ENCODE measurements at places on chromosomes 12 and 14.

DNA sequence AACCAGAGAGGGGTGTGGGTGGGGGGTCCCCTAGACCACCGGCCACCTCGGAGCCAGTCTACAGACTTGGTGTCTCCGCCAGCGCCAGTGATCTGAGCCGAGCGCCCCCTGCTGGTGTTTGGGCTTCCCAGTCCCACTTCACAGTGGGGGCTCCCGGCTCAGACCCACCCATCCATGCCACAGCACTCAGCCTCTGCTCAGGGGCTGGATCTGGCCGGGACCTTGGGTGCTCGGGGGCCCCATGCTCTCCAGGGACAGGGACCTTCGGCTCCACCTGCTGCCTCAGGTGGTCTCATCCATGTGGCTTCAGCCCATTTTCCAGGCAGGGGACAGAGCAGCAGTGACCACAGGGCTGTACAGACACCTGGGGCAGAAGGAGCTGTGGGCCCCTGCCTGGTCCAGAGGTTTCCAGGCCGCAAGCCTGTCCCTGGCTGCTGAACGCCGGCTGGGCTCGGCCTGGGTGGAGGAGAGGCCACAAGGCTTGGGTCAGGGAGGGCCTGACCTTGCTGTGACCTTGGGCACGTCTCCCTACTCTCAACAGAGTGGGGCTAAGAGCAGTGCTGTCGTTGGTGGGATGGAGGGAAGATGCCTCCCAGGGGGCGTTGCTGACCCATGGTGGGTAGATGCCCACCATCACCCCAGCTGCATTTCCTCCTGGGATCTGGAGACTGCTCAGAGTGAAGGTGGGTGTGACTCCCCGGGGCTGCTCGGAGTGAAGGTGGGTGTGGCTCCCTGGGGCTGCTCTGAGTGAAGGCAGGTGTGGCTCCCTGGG lies 86.3 kb downstream of the KIF26A start:
- DNase-seq = peak; percentile 62

DNA sequence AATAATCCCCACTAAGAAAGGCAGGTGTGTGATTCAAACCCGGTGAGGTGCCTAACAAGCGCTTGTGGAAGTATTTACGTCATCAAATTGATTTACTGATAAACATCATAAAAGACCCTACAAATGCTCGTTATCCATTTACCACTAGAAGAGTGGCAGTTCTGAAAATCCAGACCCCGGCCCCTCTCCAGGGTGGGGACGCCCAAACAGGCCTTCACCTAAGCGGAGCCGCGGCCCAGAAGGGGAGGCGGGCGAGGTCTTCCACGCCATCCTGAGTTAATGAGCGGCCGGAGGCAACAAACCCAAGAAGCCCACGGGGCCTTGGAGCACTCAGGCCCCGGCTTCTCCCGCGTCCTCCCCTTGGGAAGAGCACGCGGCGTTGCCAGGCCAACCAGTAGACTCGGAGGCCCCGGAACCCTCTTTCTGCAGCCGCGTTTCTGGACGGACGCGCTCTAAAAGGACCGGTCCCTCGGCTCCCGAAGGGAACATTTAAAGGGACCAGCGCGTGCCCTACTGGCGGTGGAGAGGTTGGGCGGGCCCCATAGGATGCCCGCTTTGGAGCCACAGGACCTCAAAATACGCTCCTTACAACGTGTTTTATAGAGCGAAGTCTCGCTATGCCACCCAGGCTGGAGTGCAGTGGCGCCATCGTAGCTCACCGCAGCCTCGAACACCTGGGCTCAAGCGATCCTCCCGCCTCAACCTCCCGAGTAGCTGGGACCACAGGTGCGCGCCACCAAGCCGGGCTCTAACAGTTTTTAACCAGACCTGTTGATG lies 3.5 kb downstream of the PTPN21 start:
- peak; percentile 41 for DNase-seq

GRCh38 chr12:15574353-15574752 lies 214.8 kb downstream of the EPS8 start:
- DNase-seq = no peak

GRCh38 chr12:132527883-132528264 lies 37.9 kb downstream of the FBRSL1 start:
- no peak for DNase-seq

- DNase-seq = peak; percentile 46
Observed at GRCh38 chr12:110371408-110372055, 32.0 kb downstream of the ANAPC7 start.

DNA sequence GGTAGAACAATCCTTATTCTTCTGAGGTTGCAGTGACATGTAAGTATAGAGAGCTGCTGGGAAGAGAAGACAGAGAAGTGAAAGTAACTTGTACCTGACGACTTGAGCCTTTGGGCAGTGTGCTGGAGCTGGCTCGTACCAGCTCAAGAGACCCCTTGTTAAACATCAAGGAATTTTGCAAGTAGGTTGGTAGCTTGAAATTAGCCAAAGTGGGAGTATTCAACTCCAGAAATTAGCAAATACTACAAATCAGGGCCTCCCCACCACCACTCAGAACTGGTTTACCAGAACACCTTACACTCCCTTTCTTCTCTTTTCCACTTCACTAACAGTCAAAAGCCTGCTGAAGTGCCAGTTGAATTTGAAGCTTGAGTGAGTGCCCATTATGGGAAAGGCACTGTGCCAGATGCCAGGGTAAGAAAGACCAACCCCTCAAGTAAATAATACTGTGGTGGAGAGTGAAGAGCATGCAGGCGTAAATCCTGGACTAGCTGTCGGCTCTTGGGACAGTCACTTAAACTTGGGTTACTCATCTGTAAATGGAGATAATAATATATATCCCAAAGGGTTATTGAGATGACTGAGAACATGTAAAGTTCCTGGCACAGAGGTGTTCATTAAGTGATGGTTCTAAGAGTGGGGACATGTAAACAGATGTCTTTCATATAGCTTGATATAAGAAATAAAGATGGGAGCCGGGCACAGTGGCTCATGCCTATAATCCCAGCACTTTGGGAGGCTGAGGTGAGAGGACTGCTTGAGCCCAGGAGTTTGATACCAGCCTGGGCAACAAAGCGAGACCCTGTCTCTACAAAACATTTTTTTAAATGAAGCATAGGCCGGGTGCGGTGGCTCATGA lies 27.0 kb upstream of the EID3 start:
- DNase-seq = no peak

- DNase-seq = no peak
Observed at GRCh38 chr14:79601579-79601978, 609.7 kb downstream of the DIO2 start.

DNA sequence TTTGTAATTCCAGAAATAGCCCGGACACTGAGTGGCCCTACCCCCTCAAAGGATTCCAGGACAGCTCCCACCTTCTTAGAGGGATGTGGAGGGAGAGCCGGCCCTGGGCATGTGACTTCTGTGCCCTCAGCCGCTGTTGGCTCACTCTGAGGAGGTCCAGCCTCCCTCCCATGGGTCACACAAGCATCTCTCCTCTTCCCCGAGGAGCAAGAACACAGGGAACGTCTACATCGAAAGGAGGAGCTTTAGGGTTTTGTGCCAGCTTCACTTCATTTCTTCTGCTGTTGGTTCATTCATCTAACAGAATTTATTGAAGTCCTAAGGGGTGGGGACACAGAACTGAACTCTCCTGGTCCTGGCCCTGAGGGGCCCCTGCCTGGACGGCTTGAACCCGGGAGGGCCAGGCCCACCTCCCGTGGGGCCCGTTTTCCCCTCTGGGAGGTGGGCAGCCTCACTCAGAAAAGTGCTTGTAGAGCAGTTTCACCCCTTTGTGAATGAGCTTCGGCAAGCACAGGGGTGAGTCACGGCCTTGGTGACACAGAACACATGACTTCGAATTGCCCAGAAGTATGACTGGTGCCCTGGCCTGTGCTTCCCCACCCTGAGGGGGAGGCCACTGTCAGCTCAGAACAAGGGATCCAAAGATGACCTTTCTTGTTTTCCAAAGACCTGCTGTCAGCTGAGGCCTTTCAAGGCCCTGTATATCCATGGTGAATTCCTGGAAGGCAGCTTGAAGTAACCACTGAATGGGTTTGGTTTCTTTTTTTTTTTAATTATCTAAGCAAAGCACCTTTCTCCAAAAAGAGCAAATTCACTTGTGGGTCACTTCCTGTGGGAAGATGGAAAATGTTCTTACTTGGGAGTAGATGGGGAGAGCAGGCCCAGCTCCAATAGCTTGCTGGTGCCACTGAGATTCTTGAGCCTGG lies 39.2 kb downstream of the NFKBIA start:
- no peak for DNase-seq

- DNase-seq = no peak
Observed at GRCh38 chr12:57112492-57113294, 1.5 kb upstream of the STAT6 start.

DNA sequence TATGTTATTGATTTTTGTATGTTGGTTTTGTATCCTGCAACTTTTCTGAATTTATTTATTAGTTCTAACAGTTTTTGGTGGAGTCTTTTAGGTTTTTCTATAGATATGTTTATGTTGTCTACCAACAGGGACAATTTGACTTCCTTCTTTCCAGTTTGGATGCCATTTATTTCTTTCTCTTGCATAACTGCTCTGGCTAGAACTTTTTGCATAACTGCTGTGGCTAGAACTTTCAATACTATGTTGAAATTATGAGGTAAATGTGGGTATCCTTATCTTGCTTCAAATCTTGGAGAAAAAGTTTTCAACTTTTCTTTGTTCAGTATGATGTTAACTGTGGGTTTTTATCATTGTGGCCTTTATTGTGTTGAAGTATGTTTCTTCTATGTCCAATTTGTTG lies 39.9 kb upstream of the PLBD1 start:
- no peak for DNase-seq

- DNase-seq = no peak
Observed at GRCh38 chr14:103304706-103305105, 29.3 kb upstream of the EIF5 start.

DNA sequence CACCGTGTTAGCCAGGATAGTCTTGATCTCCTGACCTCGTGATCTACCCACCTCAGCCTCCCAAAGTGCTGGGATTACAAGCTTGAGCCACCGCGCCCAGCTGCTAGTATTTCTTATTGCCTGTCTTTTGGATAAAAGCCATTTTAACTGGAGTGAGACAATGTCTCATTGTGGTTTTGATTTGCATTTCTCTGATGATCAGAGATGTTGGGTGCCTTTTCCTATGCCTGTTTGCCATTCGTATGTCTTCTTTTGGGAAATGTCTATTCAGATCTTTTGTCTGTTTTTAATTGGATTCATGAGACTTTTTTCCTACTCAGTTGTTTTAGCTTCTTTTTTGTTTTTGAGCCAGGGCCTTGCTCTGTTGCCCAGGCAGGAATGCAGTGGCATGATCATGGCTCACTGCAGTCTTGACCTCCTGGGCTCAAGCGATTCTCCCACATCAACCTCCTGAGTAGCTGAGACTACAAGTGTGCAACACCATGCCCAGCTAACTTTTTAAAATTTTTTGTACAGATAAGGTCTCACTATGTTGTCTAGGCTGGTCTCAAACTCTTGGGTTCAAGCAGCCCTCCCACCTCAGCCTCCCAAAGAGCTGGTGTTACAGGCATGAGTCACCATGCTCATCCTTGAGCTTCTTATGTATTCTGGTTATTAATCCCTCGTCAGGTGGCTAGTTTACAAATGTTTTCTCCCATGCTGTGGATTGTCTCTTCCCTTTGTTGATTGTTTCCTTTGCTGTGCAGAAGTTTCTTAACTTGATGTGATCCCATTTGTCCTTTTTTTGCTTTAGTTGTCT lies 65.9 kb downstream of the ACACB start:
- no peak for DNase-seq

DNA sequence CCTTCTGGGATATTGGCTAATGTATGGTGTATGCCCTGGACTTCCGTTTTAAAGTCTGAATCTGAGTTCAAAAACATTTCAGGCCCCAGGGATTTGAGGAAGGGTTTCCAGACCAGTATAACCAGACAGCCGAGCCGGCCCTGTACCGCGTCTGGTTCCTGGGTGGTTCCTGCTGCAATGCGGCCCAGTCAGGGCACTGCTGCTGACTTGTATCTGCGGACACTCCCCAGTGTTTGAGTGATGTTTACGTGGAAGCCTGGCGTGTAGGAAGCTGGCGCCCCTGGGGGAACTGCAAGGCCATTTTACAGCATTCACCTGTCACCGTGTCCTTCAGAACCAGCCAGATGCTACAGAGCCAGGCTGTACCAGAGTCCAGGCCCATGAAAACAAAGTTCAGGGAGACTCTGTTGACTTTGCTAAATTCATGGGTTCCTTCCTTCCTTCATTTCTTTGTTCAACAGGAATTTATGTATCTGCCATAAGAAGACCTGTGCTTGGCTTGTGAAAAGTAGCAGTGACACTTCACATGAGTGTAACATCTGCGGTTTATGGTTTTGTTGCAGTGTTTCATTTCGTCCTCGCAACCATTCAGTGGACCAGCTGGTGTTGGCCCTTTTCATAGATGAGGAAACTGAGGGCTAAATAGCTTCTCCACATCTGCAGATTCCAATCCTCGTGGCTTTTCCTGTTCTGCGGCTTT lies 16.8 kb downstream of the EML1 start:
- no peak for DNase-seq

- no peak for DNase-seq
Observed at GRCh38 chr12:108052260-108052659, 76.8 kb upstream of the WSCD2 start.

DNA sequence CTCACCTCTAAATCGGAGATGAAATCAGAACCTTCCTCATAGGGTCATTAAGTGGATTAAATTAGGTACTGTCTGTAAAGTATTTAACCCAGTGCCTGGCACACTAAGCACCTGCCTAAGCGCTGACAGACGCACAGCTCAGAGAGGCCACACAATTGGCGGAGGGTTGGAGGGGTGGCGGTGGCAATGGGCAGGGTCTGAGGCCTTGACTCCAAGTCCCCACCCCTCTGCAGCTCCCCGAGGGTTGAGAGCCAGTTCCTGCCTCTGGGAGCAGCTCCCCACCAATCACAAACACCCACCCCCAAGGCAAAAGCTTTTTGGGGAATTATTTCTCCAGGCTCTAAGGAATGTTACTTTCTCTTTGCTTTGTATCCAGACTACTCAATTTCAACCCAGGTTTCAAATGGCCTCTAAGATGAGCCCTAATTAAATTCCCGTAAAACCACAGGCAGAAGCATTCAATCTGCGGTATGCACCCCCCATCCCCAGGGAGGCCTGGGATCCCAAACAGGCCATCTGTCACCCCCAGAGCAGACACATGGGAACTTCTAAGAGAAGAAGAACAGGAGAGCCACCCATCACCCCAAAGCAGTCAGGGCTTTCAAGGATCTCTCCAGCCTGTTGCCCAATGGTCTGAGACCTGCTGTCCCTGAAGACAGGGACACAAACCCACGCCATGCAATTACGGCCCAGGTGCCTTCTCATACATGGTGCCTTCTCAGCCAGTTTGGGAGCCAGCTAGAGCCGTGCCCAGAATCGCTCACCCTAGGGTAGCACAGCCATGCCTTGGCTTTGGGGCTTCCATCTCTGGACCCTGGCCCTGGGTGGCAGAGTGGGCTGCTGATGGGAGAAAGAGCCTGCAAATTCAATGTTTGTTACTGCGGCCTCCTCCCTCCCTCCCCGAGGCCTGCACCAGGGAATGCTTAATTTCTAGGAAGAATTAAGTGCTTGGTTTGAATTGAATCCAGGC lies 66.1 kb downstream of the CHGA start:
- no peak for DNase-seq

- DNase-seq = no peak
Observed at GRCh38 chr12:100799770-100800169, 5.2 kb downstream of the ANO4 start.

DNA sequence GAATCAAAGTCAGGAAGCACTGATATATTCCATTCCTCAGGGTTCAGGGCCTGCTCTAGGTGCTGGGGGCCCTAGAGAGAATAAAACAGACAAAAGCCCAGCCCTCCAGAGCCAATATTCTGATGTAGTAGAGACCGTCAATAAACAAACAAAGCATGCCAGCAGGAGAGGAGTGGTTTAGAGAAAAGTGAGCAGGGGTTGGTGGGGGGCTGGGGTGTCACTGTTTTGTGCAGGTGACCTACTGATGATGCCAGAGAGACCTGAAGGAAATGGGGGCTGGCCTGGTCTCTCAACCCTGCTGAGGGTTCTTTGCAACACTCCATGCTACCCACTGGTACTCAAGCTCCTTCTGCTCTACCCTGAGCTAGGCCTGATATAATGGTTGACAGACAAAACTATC lies 26.5 kb downstream of the IL26 start:
- no peak for DNase-seq
